ENCODE measurements at places on chromosomes 3 and 15.

DNA sequence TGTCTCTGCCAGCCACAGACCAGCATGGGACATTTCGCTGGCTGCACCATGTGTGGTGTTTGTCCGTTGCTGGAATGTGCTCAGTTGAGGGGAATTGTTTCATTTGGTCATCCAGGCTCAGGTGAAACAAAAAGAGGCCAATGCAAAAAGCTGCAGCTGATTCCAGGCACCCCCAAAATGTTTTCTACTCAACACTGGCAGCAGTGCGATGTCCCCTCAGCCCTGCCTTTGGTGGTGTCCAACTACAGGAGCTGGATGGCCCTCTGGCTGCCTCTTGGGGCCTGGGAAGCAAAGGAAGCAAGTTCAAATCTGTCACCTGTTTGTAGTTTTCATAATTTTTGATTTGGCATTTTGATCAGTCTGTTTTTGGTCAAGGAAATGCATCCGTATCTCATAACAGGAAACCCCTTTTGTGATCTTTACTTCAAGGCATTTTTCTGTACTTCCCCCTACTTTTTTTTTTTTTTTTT lies 141.8 kb downstream of the EEFSEC start:
- DNase-seq, result no peak

GRCh38 chr3:10962481-10963036 lies 30.0 kb upstream of the SLC6A1 start:
- DNase-seq, result no peak

DNA sequence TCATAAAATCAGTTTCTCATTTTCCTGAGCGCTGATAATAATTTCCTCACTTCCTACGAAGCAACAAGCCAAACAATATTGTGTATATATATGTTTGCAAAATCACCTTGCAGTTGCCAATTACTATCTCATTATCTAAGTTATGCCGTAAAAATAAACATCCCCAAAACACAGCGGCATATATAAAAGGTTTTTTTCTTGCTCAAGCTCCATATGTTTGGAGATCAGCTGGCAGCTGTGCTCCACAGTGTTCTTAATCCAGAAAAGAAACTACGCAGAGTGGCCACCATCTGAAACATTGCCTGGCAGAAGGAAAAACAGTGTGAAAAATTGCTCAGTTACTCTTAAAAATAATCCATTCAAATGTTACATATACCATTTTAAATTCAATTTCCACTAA lies 951.4 kb downstream of the PLOD2 start:
- no peak for DNase-seq

GRCh38 chr15:72535911-72536310 lies 61.8 kb downstream of the ARIH1 start:
- no peak for DNase-seq

GRCh38 chr3:66823009-66823397 lies 175.1 kb upstream of the KBTBD8 start:
- DNase-seq, result no peak

DNA sequence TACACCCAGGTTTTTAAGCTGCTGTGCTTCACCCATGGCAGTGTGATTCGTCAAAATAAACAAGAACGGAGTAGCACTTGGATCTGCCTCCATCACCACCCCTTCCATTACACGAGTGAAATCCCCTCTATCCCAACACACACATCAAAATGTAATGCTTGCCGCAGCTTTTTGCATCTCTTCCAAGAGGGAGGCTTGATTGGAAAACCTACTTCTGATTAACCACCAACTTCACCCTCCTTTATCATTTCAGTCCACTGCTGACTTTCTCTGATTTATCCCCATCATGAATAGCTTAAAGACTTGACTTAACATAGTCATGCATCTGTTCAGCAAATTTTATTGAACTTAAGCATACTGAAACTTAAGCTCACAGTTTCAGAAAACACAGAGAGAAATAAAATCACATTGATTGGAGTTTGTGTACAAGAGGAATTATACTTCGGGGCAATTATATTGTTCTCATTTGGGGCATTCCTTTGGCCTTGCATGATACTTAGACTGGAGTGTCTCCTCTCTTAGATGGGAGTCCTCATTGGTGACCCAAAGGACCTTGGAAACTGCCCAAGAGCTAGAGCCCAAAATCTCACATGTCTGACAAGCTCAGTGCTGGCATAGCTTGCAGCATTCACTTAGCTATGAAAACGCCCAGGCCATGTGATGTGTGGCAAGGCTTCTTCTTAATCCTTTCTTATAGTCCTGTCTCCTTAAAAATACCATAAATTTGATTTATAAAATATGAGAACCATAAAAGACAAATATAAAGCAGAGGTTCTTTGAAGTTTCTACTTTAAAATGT lies 124.3 kb upstream of the UMPS start:
- no peak for DNase-seq

DNA sequence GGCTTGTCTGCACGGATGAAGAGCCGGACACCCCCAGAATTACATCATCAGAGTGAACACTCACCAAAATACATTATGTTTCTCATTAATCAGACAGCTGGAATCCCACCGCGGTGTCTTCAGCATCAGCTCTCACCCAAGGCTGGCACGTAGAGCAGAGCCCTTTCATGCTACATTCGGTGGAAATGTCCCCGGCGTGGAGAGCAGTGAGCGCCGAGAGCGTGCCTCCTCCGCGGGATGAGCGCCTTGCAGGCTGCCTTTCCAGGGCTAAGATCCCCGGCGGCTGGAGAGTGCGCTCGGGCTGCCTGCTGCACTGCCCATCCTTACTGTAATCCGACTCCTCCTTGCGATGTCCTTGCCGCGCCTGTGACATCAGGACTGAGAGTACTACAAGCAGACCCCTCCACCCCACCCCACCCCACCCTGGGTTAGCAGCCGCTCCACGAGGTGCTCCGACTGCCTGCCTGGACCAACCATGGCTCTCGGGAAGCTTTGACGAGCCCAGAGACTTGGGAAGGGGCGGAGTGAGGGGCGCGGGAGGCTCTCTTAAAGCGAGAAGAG lies at the start of gene ZNF385D:
ZNF385D (minus strand) TSS at position 380 of the 561 bp plus-strand sequence; CDS start at position 86, 294 bp downstream.
- no peak for DNase-seq

- DNase-seq, result no peak
Observed at GRCh38 chr3:56547486-56547885, 9.5 kb upstream of the CCDC66 start.

Measured in activated CD8-positive, alpha-beta memory T cell treated with anti-CD3 and anti-CD28 coated beads for 4 hours (primary cell).